ENCODE measurements at places on chromosomes 1 and 21.

DNA sequence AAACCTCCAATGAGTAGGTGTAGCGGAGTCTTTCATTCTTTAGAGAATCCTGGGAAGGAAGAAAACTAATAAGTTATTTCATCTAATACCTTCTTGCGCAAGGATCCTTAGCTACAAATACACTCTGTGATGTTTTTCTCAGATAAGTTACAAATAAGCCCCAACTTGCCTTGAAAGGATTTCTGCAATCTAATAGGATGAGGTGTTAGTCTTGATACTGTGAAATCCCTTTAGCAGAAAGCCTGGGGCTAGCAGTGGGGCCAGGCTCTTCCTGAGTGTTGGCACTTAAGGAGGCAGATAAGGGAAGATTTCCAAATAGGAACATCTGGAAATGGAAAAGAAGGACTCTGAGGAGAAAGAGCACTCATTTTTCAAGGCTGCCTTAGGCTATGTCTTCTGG is 168.0 kb upstream of the DAB1 start:
- H3K4me3 ChIP-seq: no peak overlapping the region
- H3K36me3 ChIP-seq: no peaks in the 10 kb centered on the region
- no peaks in the 10 kb centered on the region for H3K4me1 ChIP-seq
- H3K27ac ChIP-seq: no peak overlapping the region

DNA sequence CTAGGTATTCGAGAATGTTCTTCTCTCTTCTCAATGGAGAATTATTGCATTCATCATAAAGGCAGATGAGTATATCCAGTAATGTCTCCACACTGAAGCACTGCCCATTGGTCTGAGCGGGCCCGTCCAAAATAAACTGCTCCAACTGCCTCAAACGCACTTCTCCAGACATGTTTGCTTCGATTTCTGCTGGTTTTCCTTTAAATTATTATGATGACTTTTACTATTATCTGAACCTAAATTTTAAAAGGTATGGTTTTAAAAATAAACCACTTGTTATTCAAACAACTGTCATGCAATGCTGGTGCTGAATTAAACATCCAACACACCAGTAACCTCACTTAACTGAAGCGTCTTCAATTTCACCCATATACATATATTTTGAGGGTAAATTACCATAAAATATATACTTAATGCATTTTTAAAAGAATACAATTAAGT is 1.3 kb downstream of the CDC42BPA start:
- no peaks in the 10 kb centered on the region for H3K27me3 ChIP-seq
- H3K36me3 ChIP-seq: no peaks in the 10 kb centered on the region
- H3K27ac ChIP-seq: peak overlapping the region; percentile 80
- peak overlapping the region; percentile 88 for H3K4me3 ChIP-seq

DNA sequence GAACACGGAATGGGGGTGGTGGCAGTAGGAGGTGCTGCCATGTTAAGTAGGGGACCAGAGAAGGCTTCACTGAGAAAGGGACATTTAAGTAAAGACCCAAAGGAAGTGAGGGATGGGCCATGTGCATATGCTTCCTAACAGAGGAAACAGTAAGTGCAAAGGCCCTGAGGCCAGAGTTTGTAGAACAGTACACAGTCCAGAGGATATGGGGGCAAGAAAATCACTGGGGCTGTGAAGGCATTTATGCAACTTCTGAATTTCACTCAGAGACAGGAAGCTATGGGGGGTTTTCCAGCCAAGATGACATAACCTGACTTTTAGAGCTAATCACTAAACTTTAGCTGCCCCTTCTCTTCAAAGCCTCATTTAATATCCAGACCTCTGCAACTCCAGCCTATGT is 202.5 kb upstream of the EDN2 start:
- peaks cover 7% of the 10 kb centered on the region for H3K4me1 ChIP-seq
- no peak overlapping the region for H3K27ac ChIP-seq
- no peaks in the 10 kb centered on the region for H3K36me3 ChIP-seq
- H3K27me3 ChIP-seq: no peaks in the 10 kb centered on the region
- no peak for DNase-seq
- H3K4me3 ChIP-seq: no peak overlapping the region

- H3K4me3 ChIP-seq: no peak overlapping the region
- no peak overlapping the region for H3K27ac ChIP-seq
- H3K27me3 ChIP-seq: peaks cover 6% of the 10 kb centered on the region
These were observed 410.6 kb upstream of the VAMP3 start for GRCh38 chr1:7360526-7360925.

DNA sequence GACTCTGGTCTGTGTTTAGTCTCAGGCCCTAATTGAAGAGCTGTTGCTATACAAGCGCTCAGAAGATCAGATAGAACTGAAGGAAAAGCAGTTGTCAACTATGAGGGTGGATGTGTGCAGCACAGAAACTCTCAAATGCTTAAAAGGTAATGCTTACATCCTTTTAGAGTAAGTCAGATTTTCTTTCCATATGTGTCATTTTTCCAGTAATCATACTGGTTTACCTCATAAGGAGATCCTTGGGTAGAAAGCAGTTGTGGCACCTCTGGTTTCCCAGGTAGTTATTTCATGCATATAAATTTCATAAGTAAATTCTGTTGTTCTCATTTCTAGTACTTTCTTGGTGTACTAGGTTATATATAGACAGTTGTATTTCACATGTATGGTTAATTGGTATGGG is 43.0 kb upstream of the TARS2 start:
- no peak overlapping the region for H3K4me3 ChIP-seq
- H3K27ac ChIP-seq: no peak overlapping the region
- no peaks in the 10 kb centered on the region for H3K27me3 ChIP-seq

DNA sequence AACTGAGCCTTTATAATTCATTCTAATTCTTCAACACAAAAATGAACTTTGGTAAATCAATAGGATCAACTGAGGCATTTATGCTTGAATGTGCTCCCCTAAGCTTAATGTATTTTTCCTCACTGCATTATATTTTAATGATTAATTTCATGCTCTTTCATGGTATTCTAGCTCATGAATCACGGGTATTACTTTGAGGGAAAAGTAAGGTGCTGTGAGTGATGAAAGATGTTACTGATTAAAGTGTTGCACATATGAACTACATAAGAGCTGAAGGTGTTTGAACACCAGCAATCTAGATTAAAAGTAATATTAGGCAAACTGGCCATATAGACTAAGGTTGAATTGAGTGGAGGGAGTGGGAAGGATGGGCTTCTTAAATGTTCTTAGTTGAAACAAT is 1.9 kb downstream of the DPYD start:
- no peak for DNase-seq
- no peaks in the 10 kb centered on the region for H3K27me3 ChIP-seq
- peaks cover 5% of the 10 kb centered on the region for H3K4me1 ChIP-seq
- peak overlapping the region; percentile 83 for H3K4me3 ChIP-seq
- H3K27ac ChIP-seq: no peak overlapping the region

- no peaks in the 10 kb centered on the region for H3K4me1 ChIP-seq
- no peaks in the 10 kb centered on the region for H3K36me3 ChIP-seq
- no peak overlapping the region for H3K4me3 ChIP-seq
- peak; percentile 73 for DNase-seq
- no peak overlapping the region for H3K27ac ChIP-seq
These were observed 65.5 kb upstream of the CR1L start for GRCh38 chr1:207579436-207579799.

- no peaks in the 10 kb centered on the region for H3K27me3 ChIP-seq
- no peak overlapping the region for H3K27ac ChIP-seq
These were observed 162.9 kb upstream of the GJB5 start for GRCh38 chr1:34591751-34592629.

DNA sequence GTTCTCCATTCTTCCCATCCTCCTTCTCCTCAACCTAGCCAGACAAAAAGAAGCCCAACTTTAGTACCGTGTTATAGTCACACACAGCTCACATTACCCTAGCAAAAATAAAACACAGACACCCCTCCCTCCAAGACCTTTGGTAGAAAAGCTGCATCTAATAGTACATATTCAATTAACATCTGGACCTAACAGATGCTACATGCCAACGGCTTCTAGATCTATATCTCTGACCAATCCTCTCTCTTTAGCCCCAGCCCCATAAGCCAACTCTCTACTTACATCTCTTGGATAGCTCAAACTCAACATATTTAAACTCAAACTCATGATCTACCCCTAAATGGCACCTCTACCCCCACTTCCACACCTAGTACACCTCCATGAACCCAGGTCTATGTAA is 233.1 kb downstream of the KCNH1 start:
- no peak overlapping the region for H3K27ac ChIP-seq
- H3K27me3 ChIP-seq: no peaks in the 10 kb centered on the region
- H3K36me3 ChIP-seq: no peaks in the 10 kb centered on the region
- no peak overlapping the region for H3K4me3 ChIP-seq

- no peaks in the 10 kb centered on the region for H3K27me3 ChIP-seq
- H3K27ac ChIP-seq: no peak overlapping the region
- DNase-seq: peak; percentile 27
- no peak overlapping the region for H3K4me3 ChIP-seq
These were observed 162.2 kb downstream of the DPYD start for GRCh38 chr1:97758541-97759057.

GRCh38 chr1:111565968-111566367 is 53.6 kb upstream of the RAP1A start:
- H3K4me1 ChIP-seq: peaks cover 14% of the 10 kb centered on the region
- DNase-seq: no peak
- H3K36me3 ChIP-seq: no peaks in the 10 kb centered on the region
- H3K4me3 ChIP-seq: no peak overlapping the region

DNA sequence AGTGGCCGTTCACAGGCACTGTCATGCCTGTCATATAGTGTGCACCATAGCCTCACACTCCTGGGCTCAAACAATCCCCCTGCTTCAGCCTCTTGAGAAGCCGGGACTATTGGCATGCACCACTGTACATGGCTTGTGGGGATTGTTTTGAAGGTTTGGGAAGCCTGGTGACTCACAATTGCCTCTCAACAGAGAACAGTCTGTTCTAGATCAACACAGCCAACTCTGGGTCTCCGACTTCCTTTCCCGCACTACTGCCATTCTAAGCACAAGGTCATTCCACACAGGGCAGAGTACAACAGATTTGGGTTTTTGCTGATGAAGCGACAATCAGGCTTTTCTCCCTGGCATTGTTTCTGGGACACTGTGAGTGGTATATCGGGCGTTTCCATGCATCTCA is 15.5 kb upstream of the AHCTF1 start:
- H3K4me3 ChIP-seq: no peak overlapping the region
- H3K27me3 ChIP-seq: no peaks in the 10 kb centered on the region
- DNase-seq: peak; percentile 94
- no peaks in the 10 kb centered on the region for H3K4me1 ChIP-seq

GRCh38 chr1:181737056-181737455 is 253.7 kb downstream of the CACNA1E start:
- H3K4me3 ChIP-seq: no peak overlapping the region
- H3K36me3 ChIP-seq: no peaks in the 10 kb centered on the region
- no peaks in the 10 kb centered on the region for H3K27me3 ChIP-seq
- no peaks in the 10 kb centered on the region for H3K4me1 ChIP-seq

- no peaks in the 10 kb centered on the region for H3K27me3 ChIP-seq
- H3K27ac ChIP-seq: peak overlapping the region; percentile 14
- H3K4me3 ChIP-seq: no peak overlapping the region
These were observed 26.2 kb downstream of the DMAP1 start for GRCh38 chr1:44239331-44239960.

DNA sequence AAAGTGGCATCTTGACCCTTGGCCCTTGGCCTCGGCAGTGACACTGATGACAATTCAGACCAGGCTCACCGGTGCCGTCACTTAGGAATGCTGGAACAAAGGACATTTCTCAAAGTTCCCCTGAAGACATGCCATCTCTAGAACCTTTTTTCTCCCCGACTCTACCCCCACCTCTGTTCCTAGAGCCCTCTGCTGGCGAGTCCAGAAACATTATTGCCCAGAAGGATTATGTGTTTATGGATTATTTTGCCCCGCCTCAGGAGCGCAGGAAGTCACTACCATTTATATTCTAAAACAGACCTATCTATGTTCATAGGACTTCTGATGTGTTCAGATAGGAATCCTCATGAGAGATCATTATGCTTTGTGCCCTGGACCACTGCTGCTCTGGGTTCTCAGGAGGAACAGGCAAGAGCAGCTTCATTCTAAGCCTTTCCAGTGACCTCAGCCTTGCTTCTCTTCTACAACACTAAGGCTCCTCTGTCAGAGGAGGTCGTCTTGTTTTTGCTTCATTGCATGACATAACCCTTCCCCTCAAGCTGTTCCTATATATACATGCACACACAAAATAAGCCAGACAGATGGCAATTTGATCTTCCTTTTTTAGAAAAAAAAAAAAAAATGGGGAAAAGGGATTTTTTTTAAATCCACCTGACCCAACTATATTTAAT is 12.4 kb upstream of the SHISA4 start:
- H3K4me1 ChIP-seq: no peaks in the 10 kb centered on the region
- peaks cover 10% of the 10 kb centered on the region for H3K36me3 ChIP-seq
- DNase-seq: no peak
- H3K4me3 ChIP-seq: no peak overlapping the region
- no peaks in the 10 kb centered on the region for H3K27me3 ChIP-seq
- no peak overlapping the region for H3K27ac ChIP-seq

DNA sequence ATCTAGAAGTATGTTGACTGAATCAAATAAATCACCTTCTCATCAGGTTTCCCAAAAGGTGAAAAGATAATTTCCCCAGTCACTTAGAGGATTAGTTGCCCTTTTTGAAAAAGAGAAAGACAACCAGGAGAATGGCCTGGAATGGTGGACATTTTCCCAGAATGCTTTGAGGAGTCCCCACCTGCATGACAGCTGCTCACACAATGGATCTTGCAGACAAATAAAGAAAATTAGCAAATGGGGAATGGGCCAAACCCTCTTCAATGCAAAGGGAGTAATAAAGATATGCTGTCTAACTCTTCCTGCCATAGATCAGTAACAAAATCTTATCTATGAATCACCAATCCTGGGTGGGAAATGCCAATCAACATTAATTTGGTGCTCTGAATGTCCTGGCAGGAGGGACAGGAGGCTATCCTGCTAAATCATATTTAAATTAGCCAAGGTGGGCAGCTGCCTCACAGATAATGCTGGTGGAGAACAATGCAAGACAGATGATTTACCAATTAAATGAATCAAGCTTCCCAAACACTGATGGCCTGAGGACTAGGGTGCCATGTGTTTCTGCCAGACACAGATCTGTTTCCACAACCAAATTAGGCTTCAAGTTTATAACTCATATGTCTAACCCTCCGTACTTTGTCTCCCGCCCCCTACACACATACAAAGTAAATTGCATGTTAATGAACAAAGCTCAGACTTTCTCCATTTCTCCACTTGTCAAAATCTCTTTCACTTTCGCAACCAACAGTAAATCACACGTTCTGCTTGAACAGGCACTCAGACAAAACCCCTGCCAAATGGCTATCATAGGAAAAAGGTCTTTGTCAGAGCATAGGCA is 488.0 kb upstream of the PLXNA2 start:
- no peak overlapping the region for H3K27ac ChIP-seq
- peak; percentile 5 for DNase-seq
- H3K4me1 ChIP-seq: no peaks in the 10 kb centered on the region
- H3K4me3 ChIP-seq: no peak overlapping the region

DNA sequence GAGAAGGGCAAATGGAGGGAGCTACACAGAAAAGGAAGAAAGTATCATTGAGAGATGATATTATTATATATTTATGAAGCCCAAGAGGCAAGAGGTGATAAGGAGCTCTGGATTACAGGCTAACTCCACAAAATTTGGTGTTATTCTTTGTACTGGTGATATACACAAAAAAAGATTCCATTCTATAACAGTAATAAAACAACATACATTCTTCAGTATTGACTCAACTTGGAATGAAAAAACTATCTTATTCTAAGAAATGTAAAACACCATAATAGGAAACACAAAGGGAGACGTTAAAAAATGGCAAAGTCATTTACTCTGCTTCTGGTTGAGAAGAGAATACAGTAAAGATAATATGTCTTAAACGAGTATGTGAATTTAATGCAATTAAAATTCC is 99.4 kb downstream of the TEX35 start:
- no peaks in the 10 kb centered on the region for H3K36me3 ChIP-seq
- H3K4me1 ChIP-seq: peaks cover 39% of the 10 kb centered on the region
- peak overlapping the region; percentile 85 for H3K27ac ChIP-seq
- H3K4me3 ChIP-seq: no peak overlapping the region

All from fibroblast of lung (primary cell).